ENCODE measurements at places on chromosomes 6 and 20. TPM values are rescaled to one million over a fixed set of nuclear protein-coding genes. Genes with fewer than 3 reads are reported as not detected.

- no peak for DNase-seq
These were observed 174.3 kb upstream of the NRSN1 start for GRCh38 chr6:23951691-23952090.

DNA sequence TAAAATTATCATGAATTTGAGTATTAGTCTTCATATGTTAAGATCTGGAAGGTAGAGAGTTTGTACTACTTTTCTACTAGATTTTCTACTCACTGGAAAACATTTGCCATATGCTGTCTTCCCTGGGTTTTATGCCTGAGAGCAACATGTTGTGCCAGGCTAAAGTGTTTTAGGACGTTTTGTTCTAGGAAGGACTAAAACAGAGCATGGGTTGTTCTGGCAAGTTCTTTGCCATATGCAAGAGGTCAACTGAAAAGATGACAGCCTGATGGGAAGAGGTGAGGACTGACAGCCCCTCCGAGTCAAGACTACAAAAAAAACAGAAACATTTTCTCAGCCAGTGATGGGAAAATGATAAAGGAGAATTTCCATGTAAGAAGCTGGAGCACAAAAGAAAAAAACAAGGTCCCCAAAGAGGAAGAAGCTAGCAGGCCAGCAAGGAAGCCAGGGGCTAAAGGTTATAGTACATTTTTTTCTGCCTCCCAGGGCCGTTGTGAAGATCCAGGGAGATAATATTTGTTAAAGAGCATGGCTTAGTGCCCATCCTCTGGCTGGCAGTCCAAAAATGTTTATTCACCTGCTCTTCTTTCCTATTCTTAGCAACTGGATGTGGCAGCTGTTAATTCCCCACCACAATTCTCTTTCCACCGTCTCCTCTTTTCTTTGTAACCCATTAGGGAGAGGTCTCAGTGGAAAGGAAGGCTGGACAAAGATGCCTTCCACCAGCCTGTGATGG, 7.8 kb downstream of the SCGN start:
- DNase-seq = no peak

DNA sequence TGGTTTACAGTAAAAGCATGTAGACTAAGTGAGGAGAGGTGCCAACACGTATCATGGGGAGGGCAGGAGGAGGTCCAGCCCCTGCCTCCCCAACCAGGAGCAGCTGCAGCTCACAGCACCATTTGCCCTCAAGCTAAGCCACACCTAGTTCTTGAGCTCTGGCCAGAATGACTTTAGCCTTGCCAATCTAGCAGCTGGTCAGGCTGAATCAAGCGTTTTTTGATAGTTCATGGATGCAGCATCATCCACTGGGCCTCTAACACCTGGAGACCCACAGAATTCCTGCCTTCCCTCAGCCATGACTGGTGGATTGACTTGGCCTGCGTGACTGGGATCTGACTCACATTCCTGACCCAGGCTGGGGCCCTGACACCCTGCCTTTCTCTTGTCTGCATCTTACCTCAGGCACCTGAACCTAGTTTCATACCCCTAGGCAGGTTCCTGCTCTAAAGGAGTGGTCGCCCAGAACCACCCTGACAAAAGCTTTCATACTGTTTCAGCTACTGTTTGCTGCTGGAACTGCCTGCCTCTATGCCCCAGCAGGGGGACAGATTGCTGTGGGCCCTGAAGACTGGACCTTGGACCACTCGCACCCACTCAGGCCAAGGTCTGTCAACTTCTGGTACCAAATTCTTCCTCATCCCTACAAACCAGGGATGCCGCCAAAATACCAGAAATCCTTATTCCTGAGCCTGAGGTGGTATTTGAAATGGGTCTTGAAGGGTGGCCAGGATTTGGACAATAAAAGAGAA, 122.3 kb downstream of the QRSL1 start:
- DNase-seq = no peak

- DNase-seq = peak; percentile 6
These were observed 50.2 kb downstream of the HDAC2 start for GRCh38 chr6:113920663-113921267.

GRCh38 chr6:16078064-16078463, 50.8 kb upstream of the MYLIP start:
- no peak for DNase-seq

DNA sequence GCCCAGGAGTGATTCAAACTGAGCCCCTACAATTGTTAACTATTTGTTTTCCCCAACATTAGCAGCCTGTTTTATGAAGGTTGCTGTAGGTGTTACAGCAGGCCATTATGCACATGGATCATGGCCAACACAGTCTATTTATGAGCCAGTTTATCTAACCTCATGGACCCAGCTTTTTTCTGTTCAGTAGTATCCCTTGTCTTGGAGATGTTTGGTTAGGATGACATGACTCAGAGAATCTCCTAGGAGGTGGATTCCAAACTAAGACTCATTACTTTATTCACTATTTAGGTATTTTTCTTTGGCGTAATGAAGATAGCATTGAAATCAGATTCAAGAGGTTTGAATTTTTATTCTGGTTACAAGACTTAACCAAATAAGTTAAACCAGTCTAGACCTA, 62.8 kb upstream of the TFB1M start:
- no peak for DNase-seq

DNA sequence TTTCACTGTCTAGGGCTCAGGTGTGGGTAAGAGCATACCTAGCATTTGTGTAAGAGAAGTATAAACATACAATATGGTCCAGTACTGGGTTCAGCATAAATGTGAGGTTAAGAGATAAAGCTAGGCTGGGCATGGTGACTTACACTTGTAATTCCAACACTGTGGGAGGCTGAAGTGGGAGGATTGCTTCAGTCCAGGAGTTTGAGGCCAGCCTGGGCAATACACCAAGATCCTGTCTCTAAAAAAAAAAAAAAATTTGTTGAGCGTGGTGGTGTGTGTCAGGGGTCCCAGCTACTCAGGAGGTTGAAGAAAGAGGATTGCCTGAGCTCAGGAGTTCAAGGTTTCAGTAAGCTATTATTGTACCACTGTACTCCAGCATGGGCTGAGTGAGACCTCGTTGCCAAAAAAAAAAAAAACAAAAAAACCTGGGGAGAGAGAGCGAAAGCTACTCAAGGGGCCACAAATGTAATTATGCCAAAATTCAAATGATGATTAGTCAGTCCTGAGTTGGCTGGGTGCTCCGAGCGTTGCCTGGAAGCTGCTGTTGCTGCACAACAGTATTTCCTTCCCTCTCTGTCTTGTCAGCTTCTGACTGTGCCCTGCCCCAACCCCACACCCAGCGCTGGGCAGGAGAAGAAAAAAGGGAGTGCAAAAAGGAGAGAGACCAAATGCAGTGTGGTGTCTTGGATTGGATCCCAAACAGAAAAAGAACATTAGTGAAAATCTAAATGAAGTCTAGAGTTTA, 24.0 kb downstream of the CMTR1 start:
- no peak for DNase-seq

DNA sequence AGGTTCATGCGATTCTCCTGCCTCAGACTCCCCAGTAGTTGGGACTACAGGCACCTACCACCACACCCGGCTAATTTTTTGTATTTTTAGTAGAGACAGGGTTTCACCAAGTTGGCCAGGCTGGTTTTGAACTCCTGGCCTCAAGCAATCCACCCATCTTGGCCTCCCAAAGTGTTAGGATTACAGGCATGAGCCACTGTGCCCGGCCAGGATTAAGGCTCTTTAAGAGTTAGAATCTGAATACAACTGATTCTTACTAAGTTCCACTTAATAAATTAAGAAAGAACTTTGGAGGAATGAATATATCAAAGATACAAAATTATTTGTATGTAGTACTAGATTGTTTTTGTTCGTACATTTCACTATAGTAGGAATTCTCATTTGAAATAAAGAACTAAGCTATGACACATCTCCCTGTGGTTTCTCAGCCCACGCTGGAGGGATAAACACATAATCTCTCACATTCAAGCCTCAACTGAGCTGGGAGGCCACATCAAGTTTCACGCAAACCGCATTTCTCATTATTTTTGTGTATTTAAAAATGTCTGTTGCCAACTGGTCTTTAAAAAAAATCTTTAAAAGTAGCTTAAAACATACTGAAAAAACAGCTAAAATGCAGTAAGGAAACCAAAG, 34.2 kb downstream of the DTNBP1 start:
- DNase-seq = no peak

DNA sequence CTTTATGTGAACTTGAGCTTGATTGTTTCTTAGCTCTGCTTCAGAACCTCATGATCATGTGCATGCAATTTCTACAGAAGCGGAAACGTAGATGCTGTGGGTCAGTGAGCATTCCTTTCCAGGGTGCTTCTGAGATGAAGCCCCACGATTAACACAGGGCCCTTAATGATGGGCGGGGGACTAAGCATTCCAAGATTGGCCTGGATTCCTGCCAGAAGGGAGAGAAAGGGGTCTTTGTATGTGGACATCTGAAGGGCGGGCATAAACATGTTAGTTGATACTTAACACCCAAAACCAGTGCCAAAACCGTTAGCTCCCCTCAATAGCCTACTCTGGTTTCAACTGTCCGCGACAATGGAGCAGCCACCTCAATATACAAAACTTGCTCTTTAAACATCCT, 46.9 kb upstream of the POU3F2 start:
- no peak for DNase-seq

DNA sequence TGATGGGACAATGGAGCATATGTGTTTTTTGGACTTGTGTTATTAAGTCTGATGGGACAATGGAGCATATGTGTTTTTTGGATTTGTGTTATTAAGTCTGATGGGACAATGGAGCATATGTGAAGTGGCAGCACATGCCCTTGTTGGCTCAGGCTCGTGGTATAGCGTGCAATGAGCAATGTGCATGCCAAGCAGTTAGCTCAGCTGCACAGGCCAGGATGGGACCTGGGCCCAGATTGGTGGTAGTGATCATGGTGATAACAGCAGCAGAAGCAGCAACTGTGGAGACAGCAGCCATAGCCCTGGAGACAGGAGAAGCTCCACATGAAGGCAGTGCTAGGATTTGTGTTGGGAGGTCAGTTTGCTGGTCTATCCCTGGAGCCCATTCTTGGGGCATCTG, 61.1 kb downstream of the IL20RA start:
- no peak for DNase-seq

DNA sequence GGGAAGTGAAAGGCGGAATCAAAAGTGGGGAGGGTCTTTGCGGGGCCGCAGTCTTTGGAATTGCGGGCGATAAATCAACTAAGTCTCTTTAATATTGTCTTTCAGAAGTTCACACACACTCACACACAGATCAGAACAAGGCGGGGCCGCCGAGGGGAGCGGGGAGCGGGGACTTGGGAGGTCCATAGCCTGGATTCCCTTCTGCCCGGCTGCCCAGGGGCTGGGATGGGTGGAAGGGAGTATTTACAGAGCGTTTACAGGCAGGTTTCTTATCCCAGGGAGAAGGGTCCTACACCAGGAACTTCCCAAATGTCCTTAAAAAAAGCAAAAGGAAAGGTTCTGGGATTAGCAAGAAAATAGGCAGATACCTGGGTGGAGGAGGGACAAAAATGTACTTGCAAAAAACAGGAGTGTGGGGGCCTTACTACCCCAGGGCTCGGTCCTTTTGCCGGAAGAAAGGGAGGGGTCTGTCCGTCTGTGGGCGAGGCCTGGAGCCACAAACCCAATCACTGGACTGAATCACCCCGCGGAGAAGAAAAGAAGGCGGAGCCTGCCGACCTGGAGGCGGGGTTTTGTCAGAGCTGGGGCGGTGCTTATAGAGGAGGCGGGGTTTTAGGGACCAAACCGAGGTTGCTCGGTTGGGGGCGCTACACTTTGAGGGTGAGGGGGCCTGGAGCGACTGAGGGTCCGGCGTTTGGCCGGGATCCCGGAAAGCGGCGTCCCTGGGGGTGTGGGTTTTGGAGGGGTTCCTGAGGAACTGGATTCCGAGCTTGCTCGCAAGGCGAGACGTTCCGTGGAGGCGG, 3.2 kb downstream of the PRRT1 start:
- no peak for DNase-seq

- no peak for DNase-seq
These were observed 7.0 kb downstream of the UBE2C start for GRCh38 chr20:45819466-45819865.

GRCh38 chr6:12419631-12420272, 129.6 kb downstream of the EDN1 start:
- DNase-seq = peak; percentile 24

- no peak for DNase-seq
These were observed at the start of gene RGS17 for GRCh38 chr6:153131037-153131981. Gene RGS17, minus strand, starts transcription at chr6:153131282. Its CDS starts 87,264 bp downstream, at chr6:153044018.

GRCh38 chr6:143110996-143111395, 50.3 kb downstream of the AIG1 start:
- no peak for DNase-seq

- no peak for DNase-seq
These were observed 98.9 kb downstream of the PSMG4 start for GRCh38 chr6:3357678-3358077.

The MTFR2 gene
- polyA plus RNA-seq = 6.7 TPM

The TBC1D32 gene
- 2.0 TPM for polyA plus RNA-seq

The STAU1 gene
- polyA plus RNA-seq = 133 TPM

The GRIK2 gene
- polyA plus RNA-seq = not detected

The HMGCLL1 gene
- not detected for polyA plus RNA-seq

The SYCP2 gene
- polyA plus RNA-seq = 0.24 TPM

The SAPCD1 gene
- 3.9 TPM for polyA plus RNA-seq

The PNRC1 gene
- 16.8 TPM for polyA plus RNA-seq

The DEFB126 gene
- not detected for polyA plus RNA-seq
